ENCODE measurements at places on chromosomes 2 and 18. TPM values are rescaled to one million over a fixed set of nuclear protein-coding genes. Genes with fewer than 3 reads are reported as not detected.

GRCh38 chr2:233556881-233557736 lies 9.5 kb downstream of the USP40 start:
- no peak for DNase-seq

- DNase-seq: no peak
Measured at GRCh38 chr18:24414349-24415003, 12.0 kb upstream of the IMPACT start.

GRCh38 chr2:186740266-186740665 lies 46.4 kb downstream of the FAM171B start:
- DNase-seq: no peak

GRCh38 chr18:4384932-4385331 lies 70.2 kb downstream of the DLGAP1 start:
- no peak for DNase-seq

- DNase-seq: no peak
Measured at GRCh38 chr18:34828093-34828492, 118.0 kb downstream of the DTNA start.

DNA sequence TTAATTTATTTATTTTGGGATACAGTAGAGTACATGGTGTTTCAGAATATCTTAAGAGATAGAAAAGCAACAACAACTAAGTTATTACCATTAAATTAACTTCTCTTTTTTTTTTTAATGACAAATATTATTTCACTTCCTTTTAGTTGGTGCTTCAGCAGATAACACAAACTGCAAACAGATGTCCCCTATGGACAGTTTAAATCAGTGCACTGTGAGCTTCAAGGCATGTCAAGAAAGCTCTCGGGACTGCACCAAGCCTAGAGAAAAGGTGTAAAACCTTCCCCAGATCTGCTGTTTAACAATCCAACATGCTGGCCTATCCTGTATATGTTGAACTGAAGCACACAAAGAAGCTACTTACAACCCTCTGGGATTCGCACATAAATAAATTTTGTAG lies 122.7 kb downstream of the TCF4 start:
- DNase-seq: no peak

The MAL gene
- total RNA-seq: 241 TPM

The HDAC4 gene
- total RNA-seq: 99.5 TPM
